ENCODE measurements at places on chromosomes 4 and X. TPM values are rescaled to one million over a fixed set of nuclear protein-coding genes. Genes with fewer than 3 reads are reported as not detected.

The ARMCX4 gene
- 8.3 TPM for total RNA-seq

The GPR119 gene
- total RNA-seq: 1.4 TPM

The TCEAL9 gene
- total RNA-seq: 239 TPM

DNA sequence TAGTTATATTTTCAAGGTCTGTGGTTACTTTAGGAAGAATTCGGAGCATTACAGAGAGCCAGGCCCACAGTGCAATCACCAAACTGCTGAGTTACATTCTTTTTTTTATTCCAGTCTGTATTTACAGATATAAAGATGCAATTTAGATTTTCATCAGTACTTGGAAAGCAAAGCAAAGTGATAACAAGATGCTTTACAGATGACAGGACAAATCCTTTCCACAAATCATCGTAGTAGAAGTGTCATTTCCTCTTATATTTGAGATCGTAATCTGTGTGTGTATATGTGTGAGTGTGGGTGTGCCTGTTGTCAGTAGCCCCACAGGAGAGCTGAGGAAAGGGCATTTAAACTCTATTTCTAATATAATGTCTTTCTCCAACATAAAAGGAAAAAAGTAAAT, 1893.7 kb downstream of the STIM2 start:
- no peak for DNase-seq

GRCh38 chr4:119498527-119498926, 130.1 kb downstream of the PDE5A start:
- DNase-seq: peak; percentile 8

The TGIF2LX gene
- total RNA-seq: not detected

DNA sequence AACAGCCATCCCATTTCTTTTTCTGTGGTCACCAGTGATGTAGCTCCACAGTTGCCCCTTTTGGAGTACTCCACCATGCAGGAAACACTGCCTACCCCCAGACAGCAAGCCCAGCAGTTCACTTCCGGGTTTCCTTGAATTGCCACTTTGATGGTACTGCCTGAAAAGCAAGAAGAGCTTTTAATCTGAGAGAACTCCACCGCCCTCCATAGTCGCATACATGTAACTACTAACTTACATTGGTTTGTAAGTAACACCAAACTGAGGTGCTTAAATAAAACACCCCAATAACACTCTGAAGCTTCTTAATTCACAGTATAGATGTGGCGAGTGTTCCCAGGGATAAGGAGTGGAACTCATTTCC, 53.6 kb upstream of the HPSE start:
- DNase-seq: no peak

DNA sequence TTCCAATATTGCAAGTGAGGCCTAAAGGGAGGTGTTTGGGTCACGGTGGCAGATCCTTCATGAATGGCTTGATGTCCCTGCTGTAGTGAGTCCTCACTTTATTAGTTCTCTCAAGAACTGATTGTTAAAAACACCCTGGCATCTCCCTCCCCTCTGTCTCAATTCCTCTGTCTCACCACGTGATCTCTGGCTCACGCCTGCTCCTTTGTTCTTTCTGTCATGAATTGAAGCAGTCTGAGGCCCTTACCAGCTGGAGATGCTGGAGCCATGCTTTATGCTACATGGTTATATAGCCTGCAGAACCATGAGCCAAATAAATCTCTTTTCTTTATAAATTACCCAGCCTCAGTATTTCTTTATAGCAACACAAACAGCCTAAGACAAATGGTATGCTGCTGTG, 980.7 kb upstream of the GRIA3 start:
- DNase-seq: no peak

GRCh38 chr4:2948895-2949781, 14.1 kb downstream of the NOP14 start:
- DNase-seq: peak; percentile 57

- no peak for DNase-seq
These were observed 20.6 kb upstream of the APELA start for GRCh38 chr4:164856396-164856795.

- DNase-seq: no peak
These were observed 134.3 kb downstream of the TEX11 start for GRCh38 chrX:70774223-70774622.

The PFKFB1 gene
- total RNA-seq: 2.1 TPM

The RAB39B gene
- total RNA-seq: 1.00 TPM

The CFAP299 gene
- total RNA-seq: 0.04 TPM

GRCh38 chr4:82362565-82362964, 11.2 kb downstream of the HNRNPD start:
- no peak for DNase-seq

DNA sequence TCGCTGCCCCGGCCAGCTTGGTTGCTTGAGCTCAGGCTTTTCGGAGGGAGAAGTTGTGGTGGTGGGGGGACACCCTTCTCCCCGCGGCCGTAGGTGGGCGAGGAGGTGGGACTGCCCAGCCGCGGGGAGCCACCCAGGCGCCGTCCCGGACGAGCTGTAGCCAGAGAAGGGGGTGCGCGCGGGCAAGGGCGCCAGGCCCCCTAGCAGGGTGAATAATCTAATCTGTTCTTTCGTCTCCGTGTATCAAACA, 3.1 kb downstream of the MID1IP1 start:
- DNase-seq: no peak

The ARX gene
- total RNA-seq: not detected

The HMGN5 gene
- total RNA-seq: 1.5 TPM

The NCAPG gene
- total RNA-seq: 11.9 TPM

The XPNPEP2 gene
- 21.9 TPM for total RNA-seq

- DNase-seq: no peak
These were observed 513.6 kb upstream of the PITX2 start for GRCh38 chr4:111136438-111136837.

DNA sequence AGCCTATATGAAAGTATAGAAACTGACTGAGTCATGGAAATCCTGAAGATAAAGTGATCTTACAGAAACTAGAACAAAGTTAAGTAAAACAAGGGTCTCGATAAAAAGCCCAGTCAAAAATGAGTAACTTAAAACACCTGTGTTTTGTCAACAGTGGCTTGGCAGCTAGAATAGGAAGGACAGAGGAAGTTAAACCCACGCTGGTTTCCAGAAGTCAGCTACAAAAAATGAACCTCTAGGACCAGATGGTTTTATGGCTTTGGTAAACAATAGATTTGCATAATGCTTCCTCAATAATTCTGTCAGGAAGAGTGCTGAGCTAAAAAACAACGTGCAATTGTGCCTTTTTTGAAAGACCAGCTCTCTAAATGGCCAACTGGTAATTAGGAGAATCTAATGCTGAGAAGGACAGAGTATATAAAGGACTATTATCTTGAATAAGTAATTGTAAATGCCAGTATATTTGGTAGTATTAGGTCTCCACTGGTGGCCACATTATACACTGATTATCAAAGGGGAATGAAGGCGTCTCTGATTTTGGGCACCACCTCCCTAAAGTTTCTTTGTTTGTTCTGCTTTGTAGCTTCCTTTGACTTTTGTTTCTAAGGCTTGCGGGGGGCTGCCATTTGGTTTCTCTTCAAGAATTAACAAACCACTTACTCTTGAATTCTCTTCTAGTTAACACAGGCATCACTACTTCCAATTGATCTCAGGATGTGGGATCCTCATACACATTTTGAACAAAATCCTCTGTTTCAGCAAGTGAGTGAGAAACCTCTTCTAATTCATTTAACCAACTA, 72.2 kb upstream of the PPP3CA start:
- peak; percentile 18 for DNase-seq

GRCh38 chr4:47711646-47712045, 126.2 kb downstream of the CORIN start:
- DNase-seq: no peak

The FGB gene
- total RNA-seq: 1,901 TPM

Measured in hepatocyte (in vitro differentiated cells).